ENCODE measurements at places on chromosomes 7 and 10.

DNA sequence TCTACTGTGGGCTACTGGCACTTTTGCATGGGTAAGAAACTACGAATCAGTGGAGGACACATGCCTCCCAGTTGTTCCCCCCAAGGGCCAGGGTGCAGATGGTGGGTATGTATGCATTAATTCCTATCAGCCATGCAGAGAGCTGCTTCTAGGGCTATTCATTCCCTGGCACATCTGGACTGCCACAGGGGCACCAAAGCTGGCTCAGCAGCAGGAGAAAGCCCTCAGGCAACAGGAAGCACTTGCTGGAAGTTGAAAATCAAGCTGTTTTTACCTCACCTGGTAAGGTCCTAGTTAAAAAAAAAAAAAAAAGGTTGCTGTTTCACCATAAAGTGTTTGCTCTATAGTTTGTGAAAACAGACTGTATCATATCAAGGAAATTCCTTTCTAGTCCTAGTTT, 1342.6 kb downstream of the REEP3 start:
- no peak for DNase-seq

- no peak for DNase-seq
Observed at GRCh38 chr7:44220358-44221112, 19.8 kb downstream of the YKT6 start.

DNA sequence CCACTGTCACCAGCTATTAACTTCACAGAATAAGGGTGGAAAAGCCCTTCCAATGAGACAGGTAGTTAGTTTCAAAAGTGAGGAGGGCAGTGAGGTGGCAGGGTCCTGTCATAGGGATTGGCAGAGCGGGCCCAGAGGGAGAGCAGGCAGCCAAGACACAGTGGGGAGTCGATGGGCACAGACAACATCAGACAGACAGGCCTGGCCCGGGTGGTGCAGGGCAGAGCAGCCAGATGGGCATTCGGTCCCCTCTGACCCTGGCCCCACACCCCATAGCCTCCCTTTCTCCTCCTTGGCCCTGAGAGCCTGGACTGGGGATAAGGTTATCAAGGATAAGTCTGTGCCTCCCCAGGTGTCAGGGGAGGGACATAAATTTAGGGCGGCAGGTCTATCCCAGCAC, 31.4 kb upstream of the SMARCD3 start:
- no peak for DNase-seq

DNA sequence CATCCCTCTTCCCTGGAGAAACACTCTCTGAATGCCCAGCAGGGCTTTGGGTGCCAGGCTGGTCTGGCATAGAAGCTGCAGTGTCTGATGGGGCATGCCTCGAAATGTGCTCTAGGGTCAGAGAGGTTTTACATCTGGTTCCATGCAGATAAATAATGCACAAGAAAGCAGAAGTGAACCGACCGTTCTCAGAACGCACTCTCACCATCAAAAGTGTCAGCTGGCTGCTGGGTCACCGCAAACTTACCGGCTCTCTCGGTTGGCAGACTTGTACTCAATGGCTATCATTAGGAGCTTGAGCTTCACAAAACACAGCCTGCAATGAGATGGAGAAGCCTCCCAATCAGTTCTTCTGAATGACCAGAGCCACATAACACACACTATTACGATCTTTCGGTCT, 610.0 kb downstream of the KCNMA1 start:
- DNase-seq = no peak

DNA sequence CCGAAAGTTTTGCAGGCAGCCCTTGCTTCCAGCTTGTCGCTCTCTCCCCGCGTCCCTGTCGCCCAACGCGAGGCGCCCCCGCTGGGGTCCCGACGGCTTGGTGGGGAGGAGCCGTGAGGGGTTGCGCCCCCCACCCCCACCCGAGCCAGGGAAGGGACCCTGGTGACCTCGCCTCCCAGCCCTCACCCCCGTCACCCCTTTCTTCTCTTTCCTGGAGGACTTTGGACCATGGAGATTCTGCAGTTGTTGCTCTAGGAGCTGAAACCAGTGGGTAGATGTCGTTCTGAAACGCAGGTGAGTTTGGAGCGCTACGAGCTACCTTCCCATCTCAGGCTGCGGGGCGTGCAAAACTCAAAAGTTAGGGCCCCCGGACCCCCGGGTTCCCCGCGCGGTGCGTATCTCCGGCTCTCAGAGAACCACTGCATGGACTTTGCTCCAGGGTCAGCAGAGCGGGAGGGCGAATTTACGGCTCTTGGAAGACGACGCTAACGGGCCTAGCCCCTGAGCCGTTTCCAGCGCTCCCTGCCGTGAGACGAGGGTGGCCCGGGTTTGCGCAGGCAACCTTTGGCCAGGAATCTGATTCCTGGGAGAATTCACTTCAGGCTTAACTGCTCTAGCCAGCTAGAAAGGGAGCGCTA, 684 bp upstream of the ATXN7L1 start:
- peak; percentile 38 for DNase-seq

- peak; percentile 50 for DNase-seq
Observed at GRCh38 chr7:106041140-106041717, 70.9 kb downstream of the SYPL1 start.

DNA sequence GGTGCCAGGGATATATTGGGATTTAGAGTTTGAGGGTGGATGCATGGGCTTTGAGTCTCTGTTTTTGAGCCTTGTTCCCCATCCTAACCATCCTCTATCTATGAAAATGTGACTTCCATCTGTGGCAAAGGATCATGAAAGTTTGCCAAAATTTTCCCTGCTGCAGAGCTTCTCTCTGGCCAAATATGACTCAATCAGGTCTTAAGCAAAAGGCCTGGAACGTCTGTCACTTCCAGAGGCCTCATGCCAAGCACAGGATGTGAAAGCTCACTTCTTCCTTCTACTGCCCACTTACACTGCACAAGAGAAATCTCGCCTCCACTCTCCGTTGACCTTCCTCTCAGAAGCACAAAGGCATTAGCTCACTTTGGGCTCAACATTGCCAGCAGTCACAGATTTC, 696.9 kb upstream of the NRP1 start:
- DNase-seq = no peak

DNA sequence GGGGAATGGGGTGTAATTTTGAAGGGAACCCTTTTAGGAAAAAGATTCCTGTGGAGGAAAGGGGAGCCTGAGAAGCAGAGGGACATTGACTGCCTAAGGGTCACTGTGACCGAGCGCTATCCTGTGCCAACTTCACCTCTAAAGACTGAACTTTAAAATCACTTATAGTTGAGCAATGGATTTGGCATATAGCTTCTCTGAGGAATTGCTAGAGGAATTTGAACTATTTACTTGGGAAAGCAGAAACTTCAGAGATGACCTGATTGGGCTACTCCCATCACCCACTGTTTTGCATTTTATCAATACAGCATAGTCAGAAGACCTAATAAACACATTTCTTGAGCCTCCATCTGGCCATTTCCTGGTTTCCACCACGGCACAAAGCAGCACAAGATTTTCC, 23.7 kb upstream of the WNT16 start:
- DNase-seq = no peak

- no peak for DNase-seq
Observed at GRCh38 chr10:88271761-88272543, 311.2 kb downstream of the RNLS start.

GRCh38 chr7:129750091-129750490, 138.6 kb downstream of the NRF1 start:
- no peak for DNase-seq

- DNase-seq = peak; percentile 4
Observed at GRCh38 chr10:1737222-1738061, at the start of gene ADARB2. Gene ADARB2 (minus strand): TSS chr10:1737525.

- DNase-seq = no peak
Observed at GRCh38 chr10:59894114-59894513, 12.2 kb downstream of the CCDC6 start.

- no peak for DNase-seq
Observed at GRCh38 chr10:93436591-93437085, 45.5 kb downstream of the MYOF start.

DNA sequence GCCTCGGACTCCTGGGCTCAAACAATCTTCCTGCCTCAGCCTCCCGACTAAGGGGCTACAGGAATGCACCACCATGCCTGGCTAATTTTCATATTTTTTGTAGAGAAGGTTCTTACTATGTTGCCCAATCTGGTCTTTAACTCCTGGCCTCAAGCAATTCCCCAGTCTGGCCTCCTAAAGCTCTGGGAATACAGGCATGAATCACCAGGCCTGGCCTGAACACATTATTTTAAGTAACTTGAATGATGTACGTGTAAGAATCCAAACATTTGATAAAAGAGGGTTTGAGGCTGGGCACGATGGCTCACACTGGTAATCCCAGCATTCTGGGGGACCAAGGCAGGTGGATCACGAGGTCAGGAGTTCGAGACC, 13.0 kb upstream of the BAMBI start:
- no peak for DNase-seq

DNA sequence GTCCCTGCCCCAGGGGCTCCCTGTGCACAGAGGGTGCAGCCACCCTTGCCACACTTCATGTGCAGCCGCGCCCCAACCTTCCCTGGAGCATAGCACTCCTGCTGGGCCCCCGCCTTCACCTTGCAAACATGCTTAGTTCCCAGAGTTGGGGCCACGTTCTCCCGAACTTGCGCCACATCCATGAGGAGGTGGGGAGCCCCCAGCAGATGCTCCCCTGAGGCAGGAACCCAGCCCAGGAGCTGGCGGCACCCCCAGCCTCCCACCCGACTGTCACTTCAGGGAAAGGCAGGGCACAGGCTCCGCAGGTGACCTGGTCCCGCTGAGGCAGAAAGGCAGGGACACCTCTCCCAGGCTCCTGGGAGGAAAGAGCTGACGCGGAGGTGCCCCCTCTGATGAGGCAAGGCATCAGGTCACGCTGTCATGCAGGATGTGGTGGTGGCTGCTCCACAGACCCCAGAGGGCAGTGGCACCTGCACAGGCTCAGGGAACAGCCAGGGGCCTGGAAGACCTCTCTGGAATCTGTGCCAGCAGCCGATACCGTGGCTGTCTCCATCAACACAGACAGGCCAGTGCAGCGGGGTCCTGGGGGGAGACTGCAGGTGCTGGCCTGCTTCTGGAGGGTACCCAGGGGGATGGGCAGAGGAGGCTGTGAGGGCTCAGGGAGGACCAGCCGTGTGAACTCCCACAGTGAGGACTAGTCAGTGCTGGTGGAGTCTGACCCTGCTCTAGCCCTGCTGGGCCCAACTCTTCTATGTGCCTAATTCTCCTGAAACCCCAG, 221.3 kb downstream of the MAD1L1 start:
- DNase-seq = no peak

GRCh38 chr10:29470355-29470705, 164.4 kb downstream of the SVIL start:
- no peak for DNase-seq

- DNase-seq = no peak
Observed at GRCh38 chr7:159148430-159149395, 4.0 kb upstream of the VIPR2 start.

DNA sequence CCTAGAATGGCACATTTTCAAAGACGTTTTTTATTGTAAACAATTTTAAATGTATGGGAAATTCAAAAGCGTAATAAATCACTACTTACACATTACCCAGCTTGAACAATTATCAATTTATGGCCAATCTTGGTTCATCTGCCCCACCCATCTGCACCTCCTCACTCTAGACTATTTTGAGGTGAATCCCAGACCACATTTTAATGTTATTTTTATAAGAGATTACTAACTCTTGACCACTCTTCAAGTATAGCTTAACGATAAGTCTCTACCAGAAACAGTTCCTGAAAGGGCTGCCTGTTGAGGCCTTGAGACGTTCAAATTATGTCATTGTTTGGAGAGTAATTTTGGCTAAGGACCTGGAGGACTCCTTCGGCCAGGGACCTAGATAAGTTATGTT, 33.2 kb downstream of the ECHDC3 start:
- DNase-seq = no peak

DNA sequence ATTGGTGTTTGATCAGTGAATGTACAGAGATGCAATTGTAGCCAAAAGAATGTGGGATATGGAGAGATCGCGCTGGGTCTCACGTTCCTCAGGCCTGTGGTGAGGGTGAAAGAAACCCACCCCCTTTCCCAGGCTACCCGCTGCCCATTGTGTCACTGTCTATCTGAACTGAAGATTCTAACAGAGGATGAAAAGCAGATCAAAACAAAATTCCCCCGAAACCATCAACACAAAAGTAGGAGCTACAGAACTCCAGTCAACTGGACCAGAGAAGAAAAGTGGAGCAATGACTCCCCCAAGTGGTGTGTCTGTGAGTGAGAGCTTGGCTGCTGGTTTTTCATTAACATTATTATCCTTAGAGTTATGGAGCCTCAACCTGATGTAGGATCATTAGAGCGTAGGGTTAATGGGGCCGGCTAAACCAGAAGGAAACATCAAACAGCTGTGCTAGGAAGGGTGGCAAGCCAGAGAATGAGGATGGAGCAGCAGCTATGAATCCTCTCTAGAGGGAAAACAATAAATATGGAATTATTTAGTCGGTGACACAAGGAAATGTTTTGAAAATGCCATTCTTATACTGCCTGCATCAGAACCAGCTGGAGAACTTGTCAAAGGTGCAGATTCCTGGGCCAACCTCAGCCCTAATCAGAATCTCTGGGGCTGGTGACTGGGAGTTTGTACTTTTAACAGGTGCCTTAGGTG, 38.3 kb downstream of the AKR1B1 start:
- DNase-seq = no peak

DNA sequence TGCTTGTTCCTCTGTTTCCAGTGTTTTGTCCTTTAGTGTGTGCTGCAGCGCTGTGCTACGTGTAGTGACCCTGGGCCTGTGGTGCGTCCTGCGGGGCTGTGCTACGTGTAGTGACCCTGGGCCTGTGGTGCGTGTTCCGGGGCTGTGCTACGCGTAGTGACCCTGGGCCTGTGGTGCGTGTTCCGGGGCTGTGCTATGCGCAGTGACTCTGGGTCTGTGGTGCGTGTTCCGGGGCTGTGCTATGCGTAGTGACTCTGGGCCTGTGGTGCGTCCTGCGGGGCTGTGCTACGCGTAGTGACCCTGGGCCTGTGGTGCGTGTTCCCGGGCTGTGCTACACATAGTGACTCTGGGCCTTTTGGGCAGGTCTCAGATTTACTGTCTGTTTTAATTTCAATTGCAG, 60.1 kb downstream of the INPP5A start:
- DNase-seq = no peak

DNA sequence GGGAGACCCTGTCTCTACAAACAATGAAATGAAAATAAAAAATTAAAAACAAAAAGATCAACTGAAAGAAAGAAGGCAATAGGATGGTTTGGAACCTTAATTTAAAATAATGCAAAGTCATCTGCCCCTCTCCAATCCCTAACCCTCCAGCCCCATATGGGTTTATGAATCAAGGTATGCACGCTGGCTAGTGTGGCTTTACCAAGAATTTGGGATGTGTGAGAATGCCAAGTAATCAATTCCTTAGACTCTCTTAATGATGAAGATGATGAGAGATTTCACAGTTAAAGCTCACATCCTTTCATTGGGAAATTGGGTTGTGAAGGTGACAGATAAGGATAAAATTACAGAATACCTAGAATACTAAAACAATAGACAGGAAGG, 147.1 kb upstream of the AOAH start:
- no peak for DNase-seq

GRCh38 chr10:72459301-72459700, 104.6 kb upstream of the DNAJB12 start:
- DNase-seq = no peak

- DNase-seq = no peak
Observed at GRCh38 chr10:86815035-86815617, 58.7 kb downstream of the BMPR1A start.

All from CD4-positive, alpha-beta T cell (primary cell).